ENCODE measurements at places on chromosomes 7 and 10. TPM values are rescaled to one million over a fixed set of nuclear protein-coding genes. Genes with fewer than 3 reads are reported as not detected.

Gene ORAI2
- 18.6 TPM for total RNA-seq

Gene DENND11
- total RNA-seq = 16.7 TPM

Gene PROSER2
- total RNA-seq = 98.4 TPM

Gene MYL10
- total RNA-seq = not detected

Gene TMEM229A
- total RNA-seq = not detected

Gene MEOX2
- 43.2 TPM for total RNA-seq

Gene GPR26
- not detected for total RNA-seq

Gene ACHE
- not detected for total RNA-seq

Gene AKR1C1
- total RNA-seq = 47.1 TPM

Gene DNAJB9
- total RNA-seq = 16.2 TPM

Gene FAM25C
- total RNA-seq = not detected

Gene CLDN4
- total RNA-seq = 0.42 TPM

Gene PHYHIPL
- total RNA-seq = 0.20 TPM

Gene SPACDR
- 2.1 TPM for total RNA-seq

Gene ECD
- total RNA-seq = 40.8 TPM

Gene CD36
- total RNA-seq = 261 TPM

Gene ASZ1
- total RNA-seq = not detected

Gene SLC26A5
- total RNA-seq = not detected

Gene CABCOCO1
- total RNA-seq = not detected

Gene EVX1
- not detected for total RNA-seq

Gene OGDHL
- not detected for total RNA-seq

Gene TMEM168
- total RNA-seq = 30.6 TPM

Gene ANK3
- 128 TPM for total RNA-seq

Gene NKX2-3
- not detected for total RNA-seq

Gene NUTM2E
- not detected for total RNA-seq
